ENCODE measurements at places on chromosomes 3 and 15.
A peak's percentile ranks its signal among the peaks of the same experiment; 100 is the strongest.

- no peak for DNase-seq
Measured at GRCh38 chr15:86620157-86620556, 540.5 kb downstream of the AGBL1 start.

DNA sequence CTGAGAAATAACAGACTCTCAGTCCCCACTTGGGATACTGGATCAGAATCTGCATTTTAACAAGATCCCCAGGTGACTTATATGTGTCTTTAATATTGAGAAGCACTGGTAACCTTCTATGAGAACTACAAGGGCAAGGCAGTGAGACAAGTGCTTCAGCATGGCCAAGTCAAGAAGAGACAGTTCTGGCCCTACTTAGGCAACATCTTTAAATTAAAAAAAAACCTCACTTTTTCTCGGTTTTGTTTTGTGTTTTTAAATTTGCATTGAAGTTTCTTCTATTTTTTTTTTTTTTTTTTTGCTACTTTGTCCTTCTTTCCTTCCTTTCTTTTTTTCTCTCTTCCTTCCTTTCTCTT is 42.5 kb upstream of the SPTSSB start:
- no peak for DNase-seq

GRCh38 chr3:17951241-17951640 is 208.8 kb upstream of the TBC1D5 start:
- DNase-seq: no peak

- peak; percentile 39 for DNase-seq
Measured at GRCh38 chr15:38705436-38706219, 141.0 kb upstream of the RASGRP1 start.

DNA sequence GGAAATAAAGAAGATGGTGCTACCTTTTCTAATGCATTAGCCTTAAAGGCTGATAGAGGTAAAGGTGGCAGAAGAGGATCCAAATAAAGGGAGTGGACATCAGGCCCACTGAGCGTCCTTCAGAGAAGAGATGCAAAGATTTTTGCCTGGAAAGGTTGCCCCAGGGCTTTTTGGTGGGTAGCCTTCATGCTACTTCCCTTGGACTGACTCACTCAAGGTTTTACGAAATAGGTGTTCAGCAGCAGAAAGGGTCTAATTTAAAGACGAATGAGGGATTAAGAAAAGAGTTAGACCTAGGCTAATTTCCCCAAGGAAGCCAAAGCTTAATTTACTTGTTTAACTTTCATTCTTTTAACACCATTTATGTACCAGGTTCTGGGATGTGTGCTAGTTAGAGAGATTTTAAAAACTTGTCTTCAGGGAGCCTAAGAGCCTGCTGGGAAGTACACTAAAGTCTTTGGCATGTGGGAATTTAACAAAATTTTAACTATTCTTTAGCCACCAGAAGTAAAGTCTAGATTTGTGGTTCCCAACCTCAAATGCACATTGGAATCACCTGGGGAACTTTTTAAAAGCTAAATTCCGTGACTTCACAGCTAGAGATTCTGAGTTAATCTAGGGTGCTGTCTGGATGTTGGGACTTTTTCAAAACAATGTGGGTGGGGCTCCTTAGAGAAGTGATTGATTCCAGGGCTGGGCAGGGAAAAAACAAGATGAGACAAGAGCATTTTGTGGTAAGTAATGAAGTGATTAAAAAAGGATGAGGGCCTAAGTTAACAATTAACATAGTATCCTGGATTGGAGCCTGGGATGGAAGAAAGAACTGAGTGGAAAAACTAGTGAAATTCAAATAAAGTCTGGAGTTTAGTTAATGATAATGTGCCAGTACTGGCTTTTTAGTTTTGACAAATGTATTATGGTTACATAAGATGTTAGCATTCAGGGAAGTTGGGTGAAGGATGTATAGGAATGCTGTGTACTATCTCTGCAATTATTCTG is 3.4 kb downstream of the IL20RB start:
- DNase-seq: no peak

DNA sequence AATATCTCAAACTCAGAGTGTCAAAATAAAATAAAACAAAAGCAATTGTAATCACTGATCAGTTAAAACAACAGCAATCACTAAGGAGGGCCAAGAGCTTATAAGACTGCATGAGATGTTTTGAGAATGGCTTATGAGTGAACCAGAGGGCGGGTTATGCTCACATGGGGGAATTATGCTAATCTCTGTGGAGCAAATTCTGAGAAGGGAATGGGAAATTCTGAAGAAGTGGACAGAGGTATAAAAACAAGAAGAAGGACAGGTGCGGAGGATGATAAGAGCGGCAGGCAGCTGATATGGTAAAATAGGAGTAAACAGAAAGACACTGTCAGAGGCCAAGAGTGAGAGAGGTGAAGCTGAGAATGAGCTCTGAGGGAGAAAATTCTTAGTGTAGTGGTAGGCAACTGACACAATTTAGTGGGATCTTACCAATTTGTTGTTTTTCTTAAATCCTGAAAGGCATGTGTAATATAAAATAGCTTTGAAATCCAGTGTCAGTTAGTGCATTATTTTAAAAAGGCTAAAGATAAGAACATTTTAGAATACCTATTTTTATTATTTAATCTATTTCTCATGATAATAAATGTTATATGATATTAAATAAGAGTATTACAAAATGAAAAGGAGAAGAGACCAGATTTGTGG is 133.8 kb downstream of the SPATA16 start:
- no peak for DNase-seq
